Uterus (tissue), 4 donors: ENCODE measurements at places on chromosomes 7 and 10. TPM values are rescaled to one million over a fixed set of nuclear protein-coding genes. Genes with fewer than 3 reads are reported as not detected.

Gene NKX2-3
- total RNA-seq: not detected

Gene ATOH7
- total RNA-seq: not detected

Gene PDK4
- 221 TPM for total RNA-seq

Gene SAMD9L
- 5.6 TPM for total RNA-seq

Gene DOCK1
- 49.7 TPM for total RNA-seq

Gene GJD4
- total RNA-seq: not detected

Gene BUD23
- total RNA-seq: 12.4 TPM
